ENCODE measurements at places on chromosomes 4 and X. TPM values are rescaled to one million over a fixed set of nuclear protein-coding genes. Genes with fewer than 3 reads are reported as not detected.

GRCh38 chrX:6095469-6095868 lies 133.2 kb downstream of the NLGN4X start:
- DNase-seq: no peak

The BGN gene
- 164 TPM for total RNA-seq

GRCh38 chr4:106017975-106018374 lies 122.7 kb downstream of the NPNT start:
- DNase-seq: no peak

The DRP2 gene
- total RNA-seq: 0.16 TPM

The NHSL2 gene
- 10.8 TPM for total RNA-seq

GRCh38 chr4:111362941-111363361 lies 740.1 kb upstream of the PITX2 start:
- no peak for DNase-seq
